Cortex of kidney (tissue), 1 donor: ENCODE measurements at places on chromosomes 7 and 10.

- DNase-seq, result no peak
Measured at GRCh38 chr7:21641546-21641945, 98.7 kb downstream of the DNAH11 start.

DNA sequence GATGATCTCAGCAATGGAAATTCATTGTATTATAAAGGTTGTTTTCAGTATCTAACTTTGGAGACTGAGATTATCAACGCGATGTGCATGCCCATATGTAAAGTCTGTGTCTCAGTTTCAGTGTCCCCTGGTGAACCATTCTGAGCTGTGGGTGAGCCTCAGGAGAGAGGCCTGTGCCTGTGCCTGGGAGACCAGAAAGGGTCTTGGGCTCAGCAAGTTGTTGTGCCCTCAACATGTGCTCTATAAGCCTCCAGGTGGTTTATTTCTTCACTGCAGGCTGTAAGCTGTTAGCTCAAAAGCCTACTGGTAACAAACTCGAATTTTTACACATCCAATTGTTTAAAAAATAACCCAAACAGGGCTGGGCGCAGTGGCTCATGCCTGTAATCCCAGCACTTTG is 151.9 kb downstream of the PKD1L1 start:
- no peak for DNase-seq

- no peak for DNase-seq
Measured at GRCh38 chr7:120272261-120272660, 714 bp upstream of the KCND2 start.

DNA sequence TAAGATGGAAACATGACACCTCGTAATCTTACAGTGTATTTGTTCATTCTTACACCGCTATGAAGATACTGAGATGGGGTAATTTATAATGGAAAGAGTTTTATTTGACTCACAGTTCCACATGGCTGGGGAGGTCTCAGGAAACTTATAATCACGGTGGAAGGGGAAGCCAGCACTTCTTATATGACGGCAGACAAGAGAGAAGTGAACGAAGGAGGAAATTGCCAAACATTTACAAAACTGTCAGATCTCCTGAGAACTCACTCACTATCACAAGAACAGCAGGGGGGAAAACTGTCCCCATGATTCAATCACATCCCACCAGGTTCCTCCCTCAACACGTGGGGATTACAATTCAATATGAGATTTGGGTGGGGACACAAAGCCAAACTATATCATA is 282.3 kb downstream of the HGF start:
- DNase-seq, result no peak

DNA sequence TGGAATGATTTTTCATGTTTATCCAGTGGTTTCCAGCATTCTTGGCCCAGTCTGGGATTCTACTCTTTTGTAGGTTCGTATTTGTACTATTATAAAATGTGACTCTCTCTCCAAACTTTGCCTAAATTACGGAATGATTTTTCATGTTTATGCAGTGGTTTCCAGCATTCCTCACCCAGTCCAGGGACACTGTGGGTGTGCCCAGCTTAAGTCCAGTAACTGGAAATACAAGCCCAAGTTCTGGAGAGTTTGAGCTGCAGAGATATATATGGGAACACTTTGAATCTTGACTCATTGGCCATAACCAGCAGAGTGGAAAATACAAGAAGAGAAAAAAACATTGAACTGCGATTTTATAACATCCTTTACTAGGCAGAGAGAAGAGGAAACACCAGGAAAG is 5.9 kb upstream of the MAGI2 start:
- DNase-seq, result no peak

DNA sequence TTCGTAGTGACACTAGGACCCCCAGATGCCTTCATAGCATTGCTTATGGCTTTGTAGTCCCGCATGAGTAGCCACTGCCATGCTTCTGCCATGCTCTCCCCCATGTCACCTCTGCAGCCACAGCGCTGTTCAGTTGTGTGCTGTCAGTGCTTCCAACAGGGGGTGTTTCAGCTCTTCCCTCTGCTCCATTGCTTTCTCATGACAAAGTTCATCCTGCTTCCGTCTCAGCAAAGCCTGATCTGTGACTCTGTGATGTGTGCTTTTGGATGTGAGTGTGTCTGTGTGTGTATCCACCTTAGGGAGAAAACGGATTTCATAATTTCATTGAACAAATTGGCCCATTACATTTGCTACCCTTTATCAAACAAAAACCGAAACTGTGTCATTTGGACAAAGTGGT is 134.9 kb upstream of the SAMD8 start:
- no peak for DNase-seq

DNA sequence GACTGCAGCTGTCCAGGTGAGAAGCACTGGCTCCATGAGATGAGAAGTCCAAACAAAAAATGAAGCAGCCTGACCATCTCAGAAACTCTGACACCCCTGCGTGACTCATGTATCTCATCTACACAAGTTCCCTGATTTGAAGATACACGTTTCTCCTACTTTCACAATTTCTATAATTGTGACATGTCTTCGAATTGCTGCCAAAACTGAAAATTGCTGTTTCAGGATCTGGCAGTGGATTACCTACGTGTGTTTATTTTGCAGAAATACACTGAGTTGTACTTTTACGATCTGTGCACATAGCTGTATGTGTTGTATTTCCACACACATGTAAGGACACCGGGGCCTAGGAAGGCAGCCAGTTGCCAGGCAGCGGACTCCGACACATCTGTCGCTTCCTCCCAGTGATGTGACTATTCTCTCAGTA is 53.2 kb downstream of the LARP4B start:
- DNase-seq, result no peak

DNA sequence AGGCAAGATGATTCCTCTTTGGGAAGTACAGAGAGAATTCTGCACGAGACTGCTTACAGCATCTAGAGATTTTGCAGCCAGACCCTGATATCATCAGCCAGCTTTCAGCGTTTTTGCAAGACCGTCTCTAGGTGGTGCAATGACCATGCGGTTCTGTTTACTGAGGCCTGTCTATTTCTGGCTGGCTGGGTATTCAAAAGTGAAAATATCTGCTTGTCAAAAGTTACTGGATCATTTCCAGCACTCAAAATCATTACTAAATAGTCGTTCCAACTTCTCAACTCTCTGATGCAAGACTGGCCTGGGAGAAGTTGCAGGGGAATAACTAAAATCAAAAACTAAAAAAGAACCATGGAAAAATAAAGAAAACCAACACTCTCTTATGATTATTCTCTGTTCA is 240.1 kb downstream of the ELMO1 start:
- DNase-seq, result no peak

DNA sequence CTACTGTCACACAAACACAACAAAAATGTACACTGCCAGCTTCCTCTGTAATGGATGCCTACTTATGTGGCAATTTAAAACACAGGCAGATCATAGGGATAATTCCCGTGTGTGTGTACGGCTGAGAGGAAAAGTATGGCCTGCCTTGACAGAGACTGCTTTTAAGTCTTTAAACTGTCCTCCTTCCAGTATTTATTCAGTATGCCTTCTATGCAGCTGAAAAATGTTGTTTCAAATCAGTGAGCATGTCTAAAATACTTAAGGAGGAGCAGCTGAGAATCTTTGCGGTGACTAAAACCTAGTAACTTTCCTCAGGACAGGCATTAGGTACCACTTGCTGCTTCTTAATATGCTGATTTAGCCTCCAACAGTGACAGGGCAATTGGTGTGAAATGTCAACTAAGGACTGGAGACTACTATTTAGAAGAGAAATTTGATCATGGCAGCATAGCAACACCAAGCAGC is 126.3 kb downstream of the CACNA2D1 start:
- no peak for DNase-seq

- no peak for DNase-seq
Measured at GRCh38 chr7:144709066-144709465, 126.8 kb downstream of the TPK1 start.

DNA sequence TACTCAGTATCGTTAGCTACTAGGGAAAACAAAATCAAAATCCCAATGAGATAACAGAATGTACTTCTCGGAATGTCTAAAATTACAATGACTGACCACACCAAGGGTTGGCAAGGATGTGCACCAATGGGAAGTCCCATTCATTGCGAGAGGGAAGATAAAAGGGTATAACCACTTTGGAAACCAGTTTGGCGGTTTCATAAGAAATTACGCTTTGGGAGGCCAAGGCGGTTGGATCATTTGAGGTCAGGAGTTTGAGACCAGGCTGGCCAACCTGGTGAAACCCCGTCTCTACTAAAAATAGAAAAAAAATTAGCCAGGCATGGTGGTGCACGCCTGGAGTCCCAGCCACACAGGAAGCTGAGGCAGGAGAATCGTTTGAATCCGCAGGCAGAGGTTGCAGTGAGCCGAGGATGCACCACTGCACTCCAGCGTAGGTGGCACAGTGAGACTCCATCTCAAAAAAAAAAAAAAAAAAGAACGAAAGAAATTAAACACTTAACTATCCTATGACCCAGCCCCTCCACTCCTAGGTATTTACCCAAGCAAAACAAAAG is 7.6 kb downstream of the HACD1 start:
- no peak for DNase-seq

DNA sequence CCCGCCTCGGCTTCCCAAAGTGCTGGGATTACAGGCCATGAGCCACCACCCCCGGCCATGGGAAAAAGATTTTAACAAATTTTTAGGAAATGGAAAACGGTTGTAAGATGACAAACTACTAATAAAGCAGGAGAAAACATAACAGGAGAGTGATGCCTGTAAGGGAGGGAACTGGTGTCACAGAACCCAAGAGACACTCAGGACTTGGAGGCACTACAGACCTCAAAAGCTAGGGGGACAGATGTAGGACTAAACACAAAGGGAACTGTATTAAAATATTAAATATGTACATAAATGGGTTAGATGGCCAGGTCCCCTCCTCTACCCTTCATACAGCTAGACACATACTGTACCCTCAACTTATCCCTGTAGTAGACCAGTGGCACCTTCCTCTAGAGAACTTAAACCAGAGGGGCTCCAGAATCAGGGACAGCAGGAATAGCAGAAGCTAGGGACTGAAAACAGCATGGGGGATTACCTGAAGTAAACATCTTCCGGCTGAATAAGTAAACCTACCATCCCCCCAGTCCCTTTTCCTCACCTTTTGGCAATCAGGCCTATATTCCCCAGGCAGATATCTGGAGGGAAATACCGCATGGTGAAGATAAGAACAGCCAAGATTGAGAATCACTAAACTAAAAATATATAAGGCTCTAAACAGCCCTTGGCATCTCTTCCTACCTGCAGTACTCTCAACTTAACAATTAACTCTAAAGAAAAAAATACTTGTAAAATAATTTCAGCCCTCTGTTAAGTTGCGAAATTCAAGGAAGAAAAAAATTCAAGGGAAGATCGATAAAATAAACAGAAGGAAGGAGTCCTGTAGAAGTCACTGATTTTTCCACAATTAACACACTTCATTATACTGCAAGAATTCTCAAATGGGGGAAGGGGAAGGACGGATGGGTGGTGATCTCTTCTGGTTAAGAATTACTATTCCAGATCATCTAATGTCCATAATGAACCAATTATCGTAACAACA is 15.5 kb downstream of the TM9SF3 start:
- DNase-seq, result no peak

DNA sequence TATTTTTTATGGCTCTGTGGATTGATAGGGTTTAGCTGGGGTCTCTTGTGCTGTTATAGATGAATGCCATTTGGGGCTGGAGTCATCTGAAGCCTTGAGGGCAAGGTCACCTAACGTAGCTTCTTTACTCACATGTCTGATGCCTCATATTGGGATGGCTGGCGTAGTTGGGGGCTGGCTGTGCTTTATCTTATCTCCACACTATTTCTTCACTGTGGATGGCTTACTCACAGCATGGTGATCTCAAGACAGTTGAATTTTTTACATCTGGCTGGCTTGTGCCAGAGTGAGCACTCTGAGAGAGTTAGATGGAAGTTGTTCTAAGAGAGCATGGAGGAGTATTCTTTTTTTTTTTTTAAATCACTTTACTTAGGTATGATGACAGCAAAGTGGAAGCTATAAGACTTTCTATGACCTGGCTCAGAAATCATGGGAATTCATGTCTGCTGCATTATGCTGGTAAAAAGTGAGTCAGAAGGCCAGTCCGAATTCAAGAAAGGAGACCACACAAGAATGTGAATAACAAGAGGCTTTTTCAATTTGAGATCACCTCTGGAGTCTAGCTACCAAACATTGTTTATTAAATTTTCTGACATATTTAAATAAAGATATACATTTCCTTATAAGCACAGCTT is 252.4 kb upstream of the TPK1 start:
- DNase-seq, result no peak

- no peak for DNase-seq
Measured at GRCh38 chr7:132004529-132004928, 448.1 kb upstream of the PODXL start.

- no peak for DNase-seq
Measured at GRCh38 chr7:112596981-112597380, 116.2 kb downstream of the LSMEM1 start.

- DNase-seq, result no peak
Measured at GRCh38 chr10:89224739-89225443, 17.8 kb upstream of the CH25H start.

DNA sequence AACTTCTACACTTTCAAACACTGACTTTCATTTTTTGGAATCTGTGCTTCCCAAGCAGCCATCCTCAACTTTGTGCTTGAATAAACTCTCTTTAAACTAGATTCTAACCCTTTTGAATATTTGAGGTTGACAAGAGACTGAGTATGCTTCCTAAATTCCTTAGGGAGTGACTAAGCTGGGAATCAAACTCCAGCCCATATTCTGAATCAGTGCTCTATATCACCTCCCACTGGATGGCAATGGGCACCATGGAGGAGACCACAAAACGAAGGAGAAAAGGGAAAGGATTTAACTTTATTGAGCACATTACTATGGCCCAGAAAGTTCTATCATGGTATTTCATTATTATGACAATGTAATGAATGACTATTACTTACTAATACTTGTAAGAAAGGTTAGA is 17.2 kb upstream of the SLC26A4 start:
- no peak for DNase-seq

- DNase-seq, result no peak
Measured at GRCh38 chr10:80504158-80504811, 33.4 kb upstream of the SH2D4B start.

DNA sequence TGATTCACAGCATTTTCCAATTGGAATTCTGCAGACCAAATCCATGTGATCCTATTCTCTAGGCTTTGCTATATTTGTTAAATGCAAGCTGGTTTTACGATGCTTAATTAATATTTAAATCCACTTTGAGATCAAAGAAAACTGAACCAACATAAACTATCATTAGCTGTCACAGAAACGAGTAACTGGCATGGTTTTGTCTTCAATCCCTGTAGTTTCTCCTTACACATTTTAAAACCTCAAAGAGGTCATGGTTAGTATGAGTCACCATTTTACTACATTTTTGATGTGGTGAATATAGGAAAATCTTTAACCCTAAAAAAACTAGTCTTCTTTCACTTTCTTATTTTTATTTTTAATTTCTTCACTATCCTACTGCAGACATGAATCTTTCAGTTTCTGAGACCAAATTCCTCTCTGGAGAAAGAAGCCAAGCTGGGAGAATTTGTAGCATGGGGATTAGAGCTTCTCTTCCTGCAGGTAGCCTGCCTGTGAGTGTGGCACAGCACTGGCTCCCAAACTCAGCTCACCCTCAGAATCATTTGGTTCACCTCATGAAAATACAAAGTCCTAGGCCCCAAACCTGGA is 8.7 kb upstream of the LIPM start:
- no peak for DNase-seq

GRCh38 chr10:99280472-99280871 is 44.8 kb upstream of the HPSE2 start:
- DNase-seq, result no peak

GRCh38 chr10:64271983-64272382 is 750.8 kb downstream of the REEP3 start:
- no peak for DNase-seq
